ENCODE measurements at places on chromosomes 3 and 15.
A peak's percentile ranks its signal among the peaks of the same experiment; 100 is the strongest.

DNA sequence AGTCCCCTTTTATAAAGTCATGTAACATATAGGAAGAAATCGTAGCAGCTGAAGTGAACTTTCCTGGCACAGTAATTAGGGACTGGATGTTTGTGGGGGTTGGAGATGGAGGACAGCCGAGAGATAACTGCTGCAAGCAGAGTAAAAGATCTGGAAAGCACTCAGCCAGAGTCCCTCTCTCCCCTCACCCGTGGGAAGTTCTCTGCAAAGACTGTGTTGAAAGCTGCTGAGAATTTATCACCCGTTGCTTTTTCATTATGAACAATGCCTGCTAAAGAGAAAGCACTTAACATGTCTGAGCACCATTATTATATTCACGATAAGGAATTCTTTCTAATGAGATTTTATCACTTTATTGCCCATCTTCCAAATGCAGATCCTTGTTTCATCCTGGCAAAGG lies 248.8 kb downstream of the SHOX2 start:
- DNase-seq = no peak

GRCh38 chr3:138051947-138052802 lies 42.2 kb downstream of the CLDN18 start:
- DNase-seq = peak; percentile 38

DNA sequence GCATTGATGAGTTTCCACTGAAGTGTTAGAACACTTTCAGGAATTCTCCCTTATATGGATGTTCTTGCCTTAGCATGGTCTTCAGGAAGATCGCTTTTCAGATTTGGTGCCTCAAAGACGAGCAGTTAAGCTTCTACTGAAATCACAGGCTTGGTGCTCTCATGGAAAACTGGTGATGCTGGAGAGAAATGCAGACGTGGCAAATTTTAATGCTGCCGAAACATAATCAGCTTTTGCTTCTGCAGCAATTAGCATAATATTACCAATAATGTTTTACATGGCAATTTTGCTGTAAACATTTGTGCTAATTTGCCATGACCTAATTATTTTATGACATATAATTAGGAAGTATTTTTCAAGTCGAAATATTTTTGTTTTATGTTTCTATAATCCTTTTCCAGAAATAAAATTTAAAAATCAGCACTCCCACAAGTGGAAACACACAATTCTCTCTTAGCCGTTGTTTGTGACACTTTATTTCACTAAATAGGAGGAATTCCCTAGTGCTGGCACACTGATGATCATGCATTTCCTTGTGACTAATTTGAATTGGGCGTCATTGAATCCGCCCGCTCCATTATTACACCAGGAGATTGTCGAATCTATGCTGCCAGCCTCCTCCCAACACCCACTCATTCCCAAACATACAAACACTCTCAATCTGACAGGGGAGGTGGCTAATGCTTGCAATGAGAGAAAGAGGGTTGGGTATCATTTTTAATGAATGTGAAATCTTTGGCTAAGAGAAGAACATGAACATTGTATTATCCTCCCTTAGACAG lies 506.8 kb upstream of the PPP2R3A start:
- DNase-seq = no peak

DNA sequence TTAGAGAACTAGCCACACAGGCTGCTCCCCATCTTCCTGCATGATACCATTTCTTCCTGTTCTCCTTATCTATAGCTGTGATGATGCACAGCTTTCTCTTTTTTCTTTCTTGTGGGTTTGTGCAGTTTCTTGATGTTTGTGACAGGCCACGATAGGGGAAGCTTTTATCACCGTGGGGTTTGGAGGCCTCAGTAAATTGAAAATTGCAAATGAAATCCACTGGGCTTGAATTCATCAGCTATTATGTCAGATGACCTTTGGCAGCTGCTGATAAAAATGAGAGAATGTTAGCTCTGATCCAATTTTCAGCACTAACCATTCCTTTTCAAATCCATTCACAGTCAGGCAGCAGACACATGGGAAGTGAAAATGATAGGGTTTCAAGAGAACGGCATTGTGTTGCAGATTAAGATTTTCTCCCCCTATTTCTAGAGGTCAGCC lies 176.9 kb upstream of the SOX2 start:
- DNase-seq = no peak

DNA sequence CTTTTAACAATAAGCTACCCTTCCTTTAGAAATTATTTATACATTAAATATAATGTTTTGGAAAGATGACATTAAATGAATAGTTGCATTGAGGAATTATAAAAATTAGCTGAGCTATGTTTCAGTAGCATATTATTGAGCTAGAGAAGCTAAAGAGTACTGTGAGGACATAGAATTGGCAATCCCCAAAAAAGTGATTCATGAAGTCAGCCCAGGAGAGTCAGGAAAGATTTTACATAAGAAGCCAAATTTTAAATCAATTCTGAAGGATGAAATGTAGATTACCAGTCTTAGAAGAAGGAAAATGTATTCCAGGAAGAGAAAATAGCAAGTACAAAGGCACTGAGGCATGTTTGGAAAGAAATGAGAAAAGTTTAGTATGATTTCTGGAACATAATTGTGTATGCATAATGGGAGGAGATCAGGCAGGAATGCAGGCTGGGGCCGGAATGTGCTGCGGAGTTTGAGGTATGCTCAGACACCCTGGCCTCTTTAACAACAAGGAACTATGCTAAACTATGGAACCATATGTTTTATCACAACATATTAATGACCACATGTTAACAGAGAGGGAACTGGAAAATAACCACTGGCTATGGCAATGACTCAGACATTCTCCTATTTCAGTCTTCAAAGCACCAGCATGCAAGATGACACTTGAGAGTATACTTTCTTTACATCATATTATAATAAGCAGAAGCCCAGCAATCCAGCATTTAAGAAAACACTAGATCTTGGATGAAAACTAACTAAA lies 103.3 kb upstream of the COL8A1 start:
- DNase-seq = no peak

DNA sequence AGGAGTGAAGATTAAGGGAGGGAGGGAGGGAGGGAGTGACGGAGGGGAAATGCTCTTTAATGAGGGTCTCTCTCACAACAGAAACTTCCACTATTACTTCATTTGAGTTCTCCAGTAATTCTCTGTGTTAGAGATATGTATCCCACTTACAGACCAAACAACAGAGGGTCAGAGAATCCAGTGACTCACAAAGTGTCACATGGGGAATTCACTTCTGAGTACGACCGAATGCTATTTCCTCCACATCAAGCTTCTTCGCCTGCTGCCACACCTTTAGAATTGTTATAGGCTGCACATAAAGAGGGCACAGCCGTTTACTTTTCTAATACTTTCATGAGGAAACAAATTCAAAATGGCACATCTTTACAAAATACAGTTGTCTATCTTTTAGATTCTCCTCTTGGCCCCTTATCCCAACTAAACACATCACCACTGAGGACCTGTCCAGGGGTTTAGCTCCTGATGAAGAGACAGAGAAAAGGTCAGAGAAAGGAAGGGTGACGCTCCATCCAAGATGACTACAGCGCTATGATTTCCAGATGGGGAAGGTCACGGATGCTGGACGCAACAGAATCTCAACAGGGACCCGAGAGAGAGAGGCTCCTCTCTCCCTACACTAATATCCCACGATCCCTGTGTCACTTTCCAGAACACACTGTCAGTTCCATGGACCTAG lies 119.0 kb downstream of the XXYLT1 start:
- DNase-seq = no peak

- no peak for DNase-seq
These were observed 12.9 kb downstream of the NLGN1 start for GRCh38 chr3:173410436-173410835.

- DNase-seq = no peak
These were observed 6.7 kb upstream of the PROK2 start for GRCh38 chr3:71791634-71792033.

DNA sequence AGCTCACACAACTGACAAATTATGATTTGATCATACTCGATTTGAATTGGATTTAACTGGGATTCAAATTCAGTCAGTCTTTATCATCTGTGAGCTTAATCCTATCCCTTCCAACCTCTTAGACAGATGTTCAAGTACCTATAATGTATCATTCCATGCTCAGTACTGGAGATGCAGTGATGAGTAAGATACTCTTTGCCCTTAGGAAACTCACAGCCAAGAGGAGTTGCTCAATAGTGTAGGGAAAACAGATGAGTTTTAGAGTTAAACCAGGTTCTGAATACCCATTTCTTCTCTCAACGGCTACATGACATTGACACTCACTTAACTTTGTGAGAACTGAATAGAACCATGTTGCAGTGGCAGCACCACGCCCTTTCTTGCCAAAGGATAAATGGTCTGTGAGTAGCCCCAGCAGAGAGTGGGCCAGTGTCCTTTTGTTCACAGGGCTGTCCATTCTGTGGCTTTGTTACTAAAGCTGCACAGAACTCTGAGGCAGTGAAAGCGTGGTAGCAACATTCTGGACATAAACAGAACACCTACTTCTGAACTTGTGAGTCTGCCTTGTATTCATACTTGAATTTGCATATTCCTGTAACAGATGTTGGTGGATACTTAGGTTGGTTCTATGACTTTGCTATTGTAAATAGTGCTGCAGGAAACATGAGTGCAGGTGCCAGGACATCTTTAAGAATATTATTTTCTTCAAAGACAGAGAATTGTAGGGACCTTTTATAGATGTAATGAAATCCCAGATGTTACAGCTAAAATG lies 91.6 kb downstream of the RASA2 start:
- no peak for DNase-seq

GRCh38 chr15:72952151-72952550 lies 100.1 kb upstream of the NEO1 start:
- DNase-seq = no peak

DNA sequence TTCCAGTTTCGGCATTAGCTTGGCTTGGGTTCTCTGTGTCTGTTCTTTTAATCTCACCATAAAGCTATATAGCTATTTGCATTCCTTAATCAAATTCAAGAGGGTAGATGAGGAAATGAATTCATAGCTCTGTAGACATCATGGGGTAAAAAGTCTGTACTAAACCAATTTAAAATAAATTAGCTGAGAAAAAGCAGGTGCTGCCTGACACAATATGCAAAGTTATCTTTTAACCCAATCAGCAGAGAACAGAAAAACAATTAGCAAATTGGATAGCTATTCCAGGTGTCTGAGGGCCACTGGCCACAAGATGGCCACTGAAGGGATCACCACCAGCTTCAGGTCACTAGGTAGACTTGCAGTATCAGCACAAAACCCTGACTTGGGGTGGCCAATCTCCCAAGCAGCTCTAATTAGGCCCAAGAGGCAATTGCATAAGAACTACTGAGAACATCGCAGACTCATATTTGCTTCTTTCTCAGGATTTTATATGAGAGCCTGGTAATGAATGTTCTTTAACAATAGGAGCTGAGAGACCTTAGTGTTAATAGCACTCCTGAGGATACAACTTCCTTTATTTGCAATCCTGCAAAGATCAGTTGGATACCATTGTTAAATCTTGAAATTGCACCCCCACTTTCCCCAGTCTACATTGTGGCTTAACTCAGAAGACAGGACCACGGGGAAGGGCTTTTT lies 494.3 kb downstream of the PDCD6IP start:
- no peak for DNase-seq

DNA sequence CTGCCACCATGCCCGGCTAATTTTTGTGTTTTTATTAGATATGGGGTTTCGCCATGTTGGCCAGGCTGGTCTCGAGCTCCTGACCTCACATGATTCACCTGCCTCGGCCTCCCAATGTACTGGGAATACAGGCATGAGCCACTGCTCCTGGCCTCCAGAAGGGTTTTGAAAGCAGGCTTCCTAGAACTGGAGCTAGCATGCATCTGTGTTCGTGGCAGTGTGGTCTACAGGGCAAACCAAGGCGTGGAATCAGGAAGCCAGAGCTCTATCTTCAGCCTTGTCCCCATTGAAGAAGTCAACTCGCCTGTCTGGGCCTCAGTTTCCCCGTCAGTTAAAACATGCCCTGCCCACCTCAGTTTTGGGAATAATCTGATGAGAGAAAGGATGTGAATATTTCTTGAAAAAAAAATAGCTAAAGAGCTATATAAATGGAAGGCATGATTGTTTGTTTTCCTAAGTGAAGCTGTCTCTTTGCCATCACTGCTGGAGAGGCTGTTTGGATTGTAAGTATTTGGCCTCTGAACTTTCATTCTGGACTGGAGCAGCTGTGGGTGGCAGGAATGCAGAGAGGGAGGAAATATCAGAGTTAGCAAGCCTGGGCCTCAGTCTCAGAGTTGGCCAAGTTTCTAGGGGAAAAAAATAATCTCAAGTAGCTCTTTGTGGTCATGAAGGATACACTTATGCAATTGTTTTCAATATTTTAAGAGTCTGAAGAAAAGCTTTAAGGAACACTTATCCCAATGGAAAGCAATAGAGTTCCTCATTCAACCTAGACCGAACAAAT lies 36.5 kb upstream of the UACA start:
- DNase-seq = no peak

GRCh38 chr15:66996094-66996493 lies 69.3 kb upstream of the SMAD3 start:
- no peak for DNase-seq
